Fibroblast of skin of abdomen (primary cell): ENCODE measurements at places on chromosomes 6 and 20.

DNA sequence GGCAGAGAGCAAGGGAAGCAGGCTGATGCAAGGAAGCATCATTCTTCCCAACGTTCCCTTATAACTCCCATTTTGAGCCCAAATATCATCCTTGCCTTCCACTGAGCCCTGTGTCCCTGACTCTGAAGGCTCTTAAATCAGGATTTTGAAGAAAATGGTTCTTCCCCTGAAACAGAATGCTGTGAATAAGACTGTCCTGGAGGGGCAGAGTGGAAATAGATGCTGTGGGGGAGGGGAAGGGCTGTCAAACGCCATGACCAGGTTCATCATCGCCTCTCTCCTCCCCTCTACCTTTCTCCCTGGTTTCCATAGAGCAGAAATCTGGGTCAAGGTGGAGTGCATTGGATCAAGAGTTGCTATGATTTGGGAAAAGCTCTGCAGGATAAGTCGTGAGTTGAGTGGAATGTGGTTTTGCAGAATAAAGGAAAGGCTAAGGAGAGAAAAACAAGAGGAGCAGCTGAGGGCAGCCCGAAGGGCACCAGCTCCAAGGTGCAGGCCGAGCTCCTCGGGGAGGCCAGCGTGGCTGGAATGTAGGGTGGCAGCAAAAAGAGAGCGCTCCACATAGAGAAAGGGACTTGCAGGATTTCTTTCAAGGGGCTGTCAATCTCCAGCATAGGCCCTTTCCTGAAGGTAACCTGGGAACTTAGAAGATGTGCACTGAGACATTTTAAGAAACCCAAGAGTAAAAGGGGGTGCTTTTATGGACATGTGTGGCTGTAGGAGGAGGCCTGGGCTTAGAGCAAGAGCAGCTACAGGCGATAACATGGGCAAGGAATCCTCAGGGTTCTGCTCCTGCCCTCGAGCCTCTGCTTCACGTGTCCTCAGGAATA lies 120.8 kb upstream of the CDYL start:
- DNase-seq, result no peak

DNA sequence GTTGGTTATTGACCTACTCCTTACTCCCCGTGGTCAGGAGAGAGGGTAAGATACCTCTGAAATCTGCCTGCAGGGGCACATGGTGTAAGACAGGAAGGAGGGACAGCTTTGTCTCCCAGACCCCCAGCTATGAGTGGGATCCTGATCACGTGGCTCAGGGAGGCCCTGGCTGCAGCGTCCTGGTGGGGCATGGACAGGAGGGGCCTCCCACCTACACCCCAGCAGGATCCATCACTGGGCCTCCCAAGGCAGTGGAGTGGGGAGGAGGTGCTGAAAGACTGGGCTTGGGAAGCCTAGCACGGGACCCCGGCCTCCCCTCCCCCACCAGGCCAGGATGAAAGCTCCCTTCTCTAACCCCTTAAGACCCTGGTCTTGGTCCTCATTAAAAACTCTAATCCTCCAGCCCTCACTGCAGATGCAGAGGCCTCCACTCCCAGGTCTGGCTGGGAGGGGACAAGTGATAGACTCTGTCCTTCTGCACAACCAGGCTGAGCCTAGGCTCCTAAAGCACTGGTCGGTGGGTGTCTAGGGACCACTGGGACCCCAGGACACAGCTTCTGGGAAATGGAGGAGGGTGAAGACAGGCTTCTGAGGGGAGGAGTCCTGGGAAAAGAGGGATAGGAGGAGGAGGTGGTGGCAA lies 29.6 kb upstream of the VEGFA start:
- DNase-seq, result no peak

DNA sequence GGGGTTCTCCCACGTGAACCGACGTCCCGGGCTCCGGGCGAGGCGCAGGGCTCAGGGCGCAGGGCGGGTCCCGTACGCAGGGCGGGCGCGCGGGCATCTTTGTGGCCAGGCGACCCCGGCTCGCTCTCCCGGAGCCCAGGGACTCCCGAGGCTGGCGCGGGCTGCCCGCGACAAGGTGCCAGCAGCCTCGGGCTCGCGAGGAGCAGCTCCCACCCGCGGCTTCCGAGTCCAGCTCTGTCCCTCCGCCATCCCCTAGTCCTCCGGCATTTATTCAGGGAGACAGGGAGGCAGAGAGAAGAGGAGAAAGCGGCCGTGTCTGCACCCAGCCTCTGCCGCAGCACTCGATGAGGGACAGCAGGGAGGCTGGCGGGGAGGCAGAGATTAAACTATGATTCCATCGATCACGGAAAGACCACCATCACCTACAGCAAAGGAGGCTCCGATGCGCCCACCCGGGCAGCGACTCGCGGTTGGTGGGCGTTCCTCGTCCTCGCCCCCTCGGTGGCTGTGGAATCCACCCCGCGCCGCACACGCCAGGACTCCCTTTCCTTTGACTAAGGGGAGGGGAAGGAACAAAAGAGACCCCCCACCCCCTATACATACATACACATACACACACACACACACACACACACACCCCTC lies 1.1 kb downstream of the RGS17 start:
- DNase-seq, result peak; percentile 16

GRCh38 chr6:134245706-134246105 lies 72.2 kb downstream of the SGK1 start:
- DNase-seq, result no peak

DNA sequence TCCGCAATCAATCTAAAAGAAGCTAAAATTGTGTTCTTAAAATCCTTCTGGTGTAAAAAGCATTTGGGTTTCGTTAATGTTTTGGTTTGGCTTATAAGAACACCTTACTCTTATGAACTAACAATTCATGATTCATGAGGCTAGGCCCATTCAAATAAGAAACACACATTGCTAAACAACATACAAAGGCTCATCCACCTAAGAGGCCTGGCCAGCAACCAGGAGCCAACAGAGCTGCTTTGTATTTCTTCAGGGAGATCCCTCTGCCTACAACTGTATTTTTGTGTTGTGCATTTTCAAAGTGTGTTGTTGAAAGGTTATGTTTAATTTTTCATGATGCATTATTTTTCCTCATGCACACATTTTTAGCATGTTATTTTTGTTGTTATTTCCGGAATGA lies 98.6 kb downstream of the PTPRK start:
- no peak for DNase-seq

DNA sequence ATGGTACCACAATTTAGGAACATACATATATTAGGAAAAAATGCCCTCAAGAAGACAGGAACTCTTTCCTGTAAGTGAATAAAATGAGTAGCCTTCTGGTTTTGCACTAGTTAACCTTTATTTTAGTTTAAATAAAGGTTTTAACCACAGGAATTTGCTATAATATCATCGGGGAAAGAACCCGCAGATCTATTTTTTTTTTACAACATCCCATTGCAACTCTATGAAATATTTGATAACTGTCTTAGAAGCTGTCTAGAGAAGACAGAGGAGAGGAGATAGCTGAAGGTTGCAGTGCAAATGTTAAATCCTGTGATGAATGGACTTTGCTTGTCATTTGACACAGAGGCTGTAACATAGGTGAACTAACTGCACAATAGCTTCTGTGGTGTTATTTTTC lies 69.5 kb downstream of the TINAG start:
- DNase-seq, result peak; percentile 5

- no peak for DNase-seq
These were observed 3.6 kb upstream of the SLC52A3 start for GRCh38 chr20:771741-772464.

- DNase-seq, result no peak
These were observed 45.6 kb upstream of the MAN1A1 start for GRCh38 chr6:119395192-119395591.

GRCh38 chr6:89596056-89596455 lies 42.5 kb downstream of the LYRM2 start:
- no peak for DNase-seq

DNA sequence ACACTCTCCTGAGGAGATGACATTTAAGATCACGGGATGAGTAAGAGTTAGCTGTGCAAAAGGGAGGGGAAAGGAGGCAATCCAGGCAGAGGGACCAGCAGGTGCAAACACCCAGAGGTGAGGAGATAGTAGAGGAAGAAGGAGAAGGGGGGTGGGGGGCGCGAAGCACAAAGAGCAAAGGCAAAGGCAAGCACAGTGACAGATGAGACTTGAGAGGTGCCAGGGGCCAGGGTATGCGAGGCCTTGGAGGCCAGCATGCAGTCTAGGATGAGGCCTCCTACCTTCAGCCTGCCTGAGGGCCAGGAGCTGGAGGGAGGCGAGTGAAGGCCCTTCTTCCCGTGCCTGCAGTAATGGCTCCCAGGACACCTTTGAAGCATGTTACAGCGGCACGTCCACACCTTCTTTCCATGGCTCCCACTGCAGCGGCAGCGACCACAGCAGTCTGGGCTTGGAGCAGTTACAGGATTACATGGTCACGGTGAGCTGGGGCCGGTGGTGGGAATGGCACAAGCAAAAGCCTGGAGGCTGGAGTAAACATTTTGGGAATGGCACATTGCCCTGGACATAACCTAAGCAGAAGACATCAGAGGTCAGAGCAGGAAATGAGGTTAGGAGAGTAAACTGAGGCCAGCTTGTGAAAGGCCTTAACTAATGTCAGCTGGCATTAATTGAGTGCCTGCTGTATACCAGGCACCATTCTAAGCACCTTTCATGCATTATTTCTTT lies 18.6 kb downstream of the CCM2L start:
- no peak for DNase-seq

DNA sequence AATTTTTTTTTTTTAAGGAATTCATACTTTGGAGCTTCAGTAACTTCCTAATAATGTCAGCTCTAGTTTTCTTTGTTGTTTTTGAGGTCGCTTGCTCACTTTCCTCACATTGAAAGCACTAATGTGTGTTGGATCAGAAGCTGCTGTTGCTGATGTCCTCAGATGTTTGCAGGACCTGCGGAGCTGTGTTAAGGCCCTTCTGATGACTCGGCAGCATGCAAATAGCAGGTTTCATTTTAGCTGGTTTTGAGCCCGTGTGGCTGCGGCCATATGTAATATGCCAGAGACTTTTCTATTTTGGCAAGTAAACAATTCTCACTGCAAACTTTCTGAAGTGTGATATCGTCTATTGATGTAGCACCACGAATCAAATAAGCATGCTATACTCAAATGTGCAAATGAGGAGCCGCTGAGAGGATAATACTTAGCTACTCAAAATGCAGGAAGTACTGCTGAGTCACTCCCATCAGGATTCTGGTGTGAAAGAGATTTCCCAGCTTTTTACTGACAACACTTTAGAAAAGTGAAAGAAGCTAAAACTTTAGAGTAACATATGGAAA lies 187.8 kb downstream of the SASH1 start:
- peak; percentile 92 for DNase-seq

DNA sequence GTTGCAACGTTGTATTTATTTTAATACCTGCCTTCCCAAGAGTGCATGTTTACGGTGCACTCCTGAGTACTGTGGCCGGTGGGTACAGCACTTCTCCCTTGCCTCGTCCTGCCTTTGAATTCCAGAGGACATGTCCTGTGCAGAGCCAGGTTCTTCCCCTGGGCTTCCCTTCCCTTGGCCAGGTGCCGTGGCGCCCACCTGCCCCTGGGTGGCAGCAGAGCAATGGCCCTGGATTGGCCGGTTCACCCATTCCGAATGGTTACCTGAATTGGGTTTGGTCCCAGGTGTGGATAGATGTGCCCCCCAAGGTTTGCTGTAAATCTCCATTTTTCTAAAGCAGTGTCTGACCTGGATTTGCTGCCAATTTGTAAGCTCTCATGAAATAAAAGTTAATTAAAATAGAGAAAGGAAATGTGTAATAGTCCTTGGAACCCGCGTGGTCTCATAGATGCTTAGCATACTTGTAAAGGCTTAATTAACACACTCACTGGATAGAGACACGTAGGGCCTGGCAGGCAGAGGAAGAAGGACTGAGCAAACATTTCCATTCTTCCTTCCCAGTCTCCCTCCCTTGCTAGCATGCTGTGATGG lies 40.6 kb downstream of the DTD1 start:
- no peak for DNase-seq

- no peak for DNase-seq
These were observed 311.6 kb downstream of the MMUT start for GRCh38 chr6:49151461-49151860.

GRCh38 chr6:87628881-87629280 lies 38.9 kb downstream of the ORC3 start:
- DNase-seq, result peak; percentile 32
